ENCODE measurements at places on chromosomes 2 and 18. TPM values are rescaled to one million over a fixed set of nuclear protein-coding genes. Genes with fewer than 3 reads are reported as not detected.

GRCh38 chr18:61965311-61965710 is 72.5 kb upstream of the RNF152 start:
- DNase-seq, result no peak

GRCh38 chr2:174254267-174254666 is 5.9 kb upstream of the OLA1 start:
- no peak for DNase-seq

DNA sequence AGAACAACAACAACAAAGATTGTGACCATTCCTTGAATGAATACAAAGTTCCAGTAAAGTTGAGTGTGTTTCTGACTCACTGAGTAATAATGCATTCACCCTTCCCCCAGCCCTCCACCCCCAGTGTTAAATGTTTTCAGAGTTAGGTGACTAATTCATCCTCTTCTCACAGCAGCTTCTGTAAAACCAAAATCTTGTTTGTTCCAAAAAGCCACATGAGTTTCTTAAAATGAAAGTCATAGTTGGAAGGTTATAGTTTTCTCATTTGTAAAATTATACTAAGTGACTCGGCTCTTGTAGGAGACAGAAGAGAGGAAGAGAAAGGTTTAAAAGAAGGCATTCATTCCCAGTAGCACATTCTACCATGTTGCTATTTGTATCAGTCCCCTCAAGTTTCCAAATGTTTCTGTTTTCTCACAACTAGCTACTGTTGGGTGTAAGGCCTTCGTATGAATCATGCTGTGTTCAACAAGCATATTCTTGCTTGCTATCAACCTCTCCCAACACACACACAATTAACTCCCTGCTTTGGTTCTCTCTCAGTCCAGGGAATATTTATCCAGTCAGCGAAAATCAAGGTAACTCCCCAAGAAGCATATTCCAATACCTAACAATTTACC is 75.3 kb downstream of the MBD2 start:
- peak; percentile 9 for DNase-seq

GRCh38 chr2:200383380-200384110 is 77.1 kb downstream of the SPATS2L start:
- peak; percentile 70 for DNase-seq

GRCh38 chr2:188511346-188511745 is 219.7 kb downstream of the GULP1 start:
- no peak for DNase-seq

GRCh38 chr2:67997903-67998302 is 64.9 kb downstream of the C1D start:
- DNase-seq, result no peak

GRCh38 chr2:148969659-148970061 is 68.8 kb upstream of the LYPD6B start:
- DNase-seq, result no peak

DNA sequence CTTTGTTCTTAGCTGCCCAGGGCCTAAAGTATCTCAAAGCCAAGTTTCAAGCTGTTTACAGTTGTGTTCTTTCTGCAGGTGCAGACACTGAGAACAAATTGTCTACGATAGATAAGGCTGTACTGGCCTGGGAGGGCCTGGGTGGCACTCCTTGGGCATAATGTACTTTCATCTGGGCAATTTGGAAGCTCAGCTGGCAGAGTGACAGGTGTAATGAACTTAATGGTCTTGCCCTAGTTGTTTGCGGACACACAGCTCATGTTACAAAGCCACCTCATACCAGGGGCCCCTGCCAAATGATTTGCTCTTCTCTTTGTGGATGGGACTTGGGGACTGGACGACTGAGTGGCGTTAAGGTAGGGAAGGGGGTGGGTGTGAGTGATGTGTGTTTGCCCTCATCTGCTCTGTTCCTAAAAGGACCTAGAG is 4.3 kb downstream of the LDLRAD4 start:
- DNase-seq, result no peak

DNA sequence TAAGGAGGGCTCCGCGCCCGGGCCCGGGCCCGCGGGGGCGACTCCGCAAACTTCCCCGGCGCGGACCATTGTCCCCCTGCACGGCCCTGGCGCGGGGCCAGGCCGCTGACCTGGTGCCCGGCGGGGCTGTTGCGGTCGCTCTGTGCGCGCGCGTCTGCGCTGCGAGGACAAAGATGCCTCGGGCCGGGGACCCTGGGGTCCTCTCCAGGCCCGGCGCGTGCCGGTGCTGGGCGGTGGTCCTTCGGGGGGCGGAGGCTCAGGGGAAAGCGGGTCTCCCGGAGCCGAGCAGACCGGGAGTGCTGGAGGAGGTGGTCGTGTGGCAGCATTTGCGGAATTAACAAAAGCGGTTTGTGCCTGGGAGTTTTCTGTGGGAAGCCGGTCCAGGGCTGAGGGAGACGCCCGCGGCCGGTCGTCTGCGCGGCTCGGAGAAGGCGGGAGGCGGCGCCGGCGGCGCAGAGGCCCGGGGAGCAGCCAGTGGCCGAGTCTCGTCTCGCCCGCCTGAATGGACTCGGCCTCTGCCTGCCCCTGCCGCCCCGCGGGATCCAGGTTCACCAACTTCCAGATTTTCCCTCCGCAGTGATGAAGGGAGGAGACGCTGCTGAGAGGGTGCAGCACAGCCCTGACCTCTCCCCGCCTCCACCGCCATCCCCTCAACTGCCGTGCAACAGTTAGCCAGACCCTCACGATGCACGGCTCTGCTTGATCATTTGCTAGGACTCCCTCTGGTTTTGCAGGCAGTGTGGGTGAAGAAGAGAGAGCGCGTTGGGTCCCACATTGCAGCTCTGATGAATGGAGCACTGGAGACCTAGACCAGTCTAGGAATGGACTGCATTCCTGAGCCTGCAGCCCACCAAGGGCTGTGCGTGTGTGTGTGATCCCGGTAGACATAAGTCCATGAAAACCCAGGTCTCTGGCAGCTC is 705 bp downstream of the EFR3B start:
- no peak for DNase-seq

DNA sequence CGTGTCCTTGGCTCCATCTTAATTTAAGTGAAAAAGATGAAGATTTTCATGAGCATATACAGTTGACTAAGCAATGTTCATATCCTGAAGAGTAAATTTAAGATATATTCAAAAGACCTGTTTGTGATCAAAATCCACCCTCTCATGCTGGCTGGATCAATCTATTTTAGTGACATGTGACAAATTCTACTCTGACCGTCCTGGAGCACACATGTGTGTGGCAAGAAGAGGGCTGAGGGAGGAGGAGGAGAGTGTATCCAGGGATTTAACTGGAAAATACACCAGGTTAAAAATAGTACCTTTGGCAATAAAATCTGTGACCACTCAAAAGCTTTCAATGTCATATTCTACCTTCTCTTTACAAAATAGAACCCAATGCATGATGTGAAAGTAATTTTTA is 228.7 kb downstream of the PID1 start:
- DNase-seq, result no peak

DNA sequence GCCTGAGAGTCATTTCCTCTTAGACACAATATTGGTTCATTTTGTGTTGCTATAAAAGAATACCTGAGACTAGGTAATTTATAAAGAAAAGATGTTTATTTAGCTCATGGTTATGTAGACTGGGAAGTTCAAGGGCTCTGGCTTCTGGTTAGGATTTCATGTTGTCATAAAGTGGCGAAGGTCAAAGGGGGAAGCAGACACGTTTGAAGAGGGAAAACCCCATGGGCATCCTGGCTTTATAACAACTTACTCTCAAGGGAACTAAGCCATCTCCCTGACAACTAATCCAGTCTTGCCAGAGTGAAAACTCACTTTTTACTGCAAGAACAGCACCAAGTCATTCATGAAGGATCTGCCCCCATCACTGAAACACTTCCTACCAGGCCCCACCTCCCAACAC is 89.7 kb upstream of the RNF152 start:
- no peak for DNase-seq

GRCh38 chr2:175251425-175252041 is 70.0 kb upstream of the ATP5MC3 start:
- DNase-seq, result peak; percentile 73

DNA sequence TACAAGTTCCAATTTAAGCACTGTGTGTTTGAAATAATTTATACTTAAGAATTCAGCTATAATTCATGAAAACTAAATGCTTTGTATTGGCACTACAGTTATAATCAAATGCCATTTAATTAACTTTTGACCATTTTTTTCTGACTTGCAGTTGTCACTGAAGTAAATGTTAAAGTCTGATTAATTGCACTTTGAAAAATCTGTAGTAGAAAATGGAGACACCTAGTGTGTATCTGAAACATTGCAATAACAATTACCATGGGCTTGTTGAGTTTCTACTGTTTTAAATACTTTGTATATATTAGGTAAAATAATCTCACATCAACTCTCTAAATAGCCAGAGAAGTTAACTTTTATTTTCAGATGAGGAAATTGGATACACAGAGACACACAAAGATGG is 458.6 kb upstream of the FSIP2 start:
- DNase-seq, result no peak

DNA sequence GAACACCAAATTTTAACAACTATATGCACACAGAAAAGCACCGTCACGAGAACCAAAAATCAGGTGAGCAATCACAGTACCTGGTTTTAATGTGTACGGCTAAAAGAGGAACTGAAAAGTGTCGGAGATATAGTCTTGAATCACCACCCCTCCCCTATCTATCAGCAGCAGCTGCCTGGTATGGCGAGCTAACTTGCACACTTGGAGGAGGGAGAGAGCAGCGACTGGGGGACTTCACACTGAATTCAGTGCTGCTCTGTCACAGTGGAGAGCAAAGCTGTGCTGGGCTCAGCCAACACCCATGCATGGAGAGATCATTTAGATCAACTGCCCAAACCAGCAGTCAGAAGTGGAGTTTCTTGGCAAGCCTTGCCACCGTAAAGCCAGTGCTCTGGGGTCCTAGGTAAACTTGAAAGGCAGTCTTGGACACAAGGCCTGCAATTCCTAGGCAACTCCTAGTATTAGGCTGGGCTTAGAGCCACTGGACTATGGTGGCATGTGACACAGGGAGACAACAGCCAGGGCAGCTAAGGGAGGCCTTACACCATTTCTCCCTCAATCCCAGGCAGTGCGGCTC is 89.2 kb upstream of the CD226 start:
- DNase-seq, result peak; percentile 35

- peak; percentile 69 for DNase-seq
These were observed 116.2 kb downstream of the STPG4 start for GRCh38 chr2:47038656-47039488.

DNA sequence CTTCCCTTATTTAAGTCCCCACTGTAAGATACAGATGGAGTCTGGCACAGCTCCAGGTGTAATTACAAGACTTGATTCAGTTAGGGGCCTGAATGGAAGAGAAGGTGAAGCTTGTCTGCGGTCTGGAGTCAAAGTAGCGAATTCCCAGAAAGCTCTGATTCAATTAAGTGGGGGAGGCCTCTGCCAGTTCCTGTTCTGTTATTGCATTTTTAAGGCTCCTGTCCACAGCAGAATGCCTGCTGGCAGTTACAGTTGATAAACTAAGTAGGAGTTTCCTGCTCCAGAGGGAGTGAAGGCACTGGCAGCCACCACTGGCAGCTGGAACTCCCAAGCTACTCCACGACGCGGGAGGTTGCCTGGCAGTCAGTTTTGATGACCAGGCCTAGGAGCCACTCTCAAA is 181.1 kb downstream of the SOCS6 start:
- DNase-seq, result no peak

DNA sequence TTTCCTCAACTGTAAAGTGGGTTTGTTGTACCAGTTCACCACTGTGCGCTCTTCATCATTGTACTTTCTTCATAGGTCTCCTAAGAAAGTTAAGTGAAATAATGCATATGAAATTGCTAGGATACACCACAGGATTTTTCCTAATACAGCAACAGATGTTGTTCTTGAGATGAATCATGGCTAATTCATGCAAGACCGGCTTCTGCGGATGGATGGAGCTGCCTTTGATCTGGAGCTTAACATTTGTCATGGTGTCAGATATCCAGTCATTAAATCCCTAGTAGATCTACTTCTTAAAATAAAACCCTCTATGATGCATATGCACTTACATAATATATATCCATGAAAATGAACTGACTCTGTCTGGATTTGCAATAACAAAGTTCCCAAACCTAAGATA is 114.1 kb downstream of the COL6A3 start:
- no peak for DNase-seq

- DNase-seq, result no peak
These were observed 87.5 kb downstream of the CCDC85A start for GRCh38 chr2:56271275-56271674.

- DNase-seq, result no peak
These were observed 129.7 kb downstream of the PKP4 start for GRCh38 chr2:158586491-158586890.

DNA sequence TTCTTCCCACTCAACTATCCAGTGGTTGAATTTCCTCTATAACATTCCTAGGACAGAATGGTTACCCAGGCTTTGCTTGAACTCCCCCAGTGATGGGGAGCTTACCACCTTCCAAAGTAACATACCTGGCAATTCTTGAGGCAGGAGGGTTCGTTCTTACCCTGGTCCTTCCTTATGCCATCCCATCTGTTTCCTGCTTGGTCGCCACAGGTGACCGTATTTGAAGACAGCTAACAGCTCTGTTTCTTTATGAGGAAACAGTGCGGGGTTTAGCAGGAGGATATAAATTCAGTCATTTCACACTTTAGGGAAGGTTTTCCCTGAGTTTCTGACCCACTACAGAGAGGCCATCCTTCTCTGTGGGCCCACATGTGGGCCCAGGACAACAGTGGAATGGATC is 42.6 kb downstream of the FOSL2 start:
- peak; percentile 70 for DNase-seq

- no peak for DNase-seq
These were observed 31.1 kb downstream of the GBX2 start for GRCh38 chr2:236137066-236137465.

DNA sequence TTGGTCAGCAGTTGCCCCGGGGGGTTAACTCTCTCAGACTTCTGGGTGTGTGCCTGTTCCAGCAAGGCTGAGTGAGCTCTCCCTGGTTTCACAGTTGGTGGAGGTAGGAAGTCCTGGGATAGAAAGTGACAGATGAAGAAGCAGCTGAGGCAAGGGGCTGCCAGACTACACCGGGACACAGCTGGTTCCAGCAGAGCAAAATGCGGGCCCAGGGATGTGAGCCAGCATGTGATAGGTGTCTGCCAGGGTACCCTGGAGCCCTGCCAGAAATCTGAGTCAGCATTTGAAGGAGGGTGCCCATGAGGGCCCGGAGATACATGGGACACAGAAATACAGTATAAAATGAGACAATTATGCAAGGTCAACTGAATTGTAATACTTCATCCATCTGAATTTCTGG is 79.3 kb upstream of the LGALSL start:
- peak; percentile 78 for DNase-seq

ANKRD12 gene
- 19.7 TPM for total RNA-seq

OSR1 gene
- under 0.01 TPM for total RNA-seq

SLC9A4 gene
- total RNA-seq, result not detected

ZNF892 gene
- total RNA-seq, result 4.8 TPM

KCMF1 gene
- total RNA-seq, result 20.2 TPM

PARD3B gene
- total RNA-seq, result 2.7 TPM

MAT2A gene
- total RNA-seq, result 140 TPM

GNLY gene
- total RNA-seq, result 0.27 TPM

IMPA2 gene
- total RNA-seq, result 83.7 TPM

TRAK2 gene
- total RNA-seq, result 11.8 TPM

MYCN gene
- 94.3 TPM for total RNA-seq
